ENCODE measurements at places on chromosomes 12 and 14.

GRCh38 chr14:86153480-86153879 is 623.5 kb downstream of the FLRT2 start:
- no peak for DNase-seq

DNA sequence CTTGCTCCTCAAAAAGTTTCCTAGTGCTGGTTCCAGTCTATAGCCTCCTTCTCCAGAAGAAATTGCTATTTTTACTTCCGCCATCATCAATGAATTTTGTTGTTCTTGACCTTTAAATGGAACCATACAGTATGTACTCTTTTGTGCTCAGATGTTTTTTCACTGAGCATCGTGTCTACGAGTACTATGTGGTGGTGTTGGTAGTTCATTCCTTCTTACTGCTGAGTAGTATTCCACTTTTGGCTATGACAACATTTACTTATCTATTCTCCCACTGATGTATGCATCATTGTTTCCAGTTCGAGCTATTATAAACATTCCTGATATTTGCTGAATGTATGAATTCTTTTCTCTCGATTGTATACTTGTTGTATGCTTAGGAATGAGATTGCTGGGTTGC is 28.6 kb downstream of the SLC2A14 start:
- DNase-seq = no peak

DNA sequence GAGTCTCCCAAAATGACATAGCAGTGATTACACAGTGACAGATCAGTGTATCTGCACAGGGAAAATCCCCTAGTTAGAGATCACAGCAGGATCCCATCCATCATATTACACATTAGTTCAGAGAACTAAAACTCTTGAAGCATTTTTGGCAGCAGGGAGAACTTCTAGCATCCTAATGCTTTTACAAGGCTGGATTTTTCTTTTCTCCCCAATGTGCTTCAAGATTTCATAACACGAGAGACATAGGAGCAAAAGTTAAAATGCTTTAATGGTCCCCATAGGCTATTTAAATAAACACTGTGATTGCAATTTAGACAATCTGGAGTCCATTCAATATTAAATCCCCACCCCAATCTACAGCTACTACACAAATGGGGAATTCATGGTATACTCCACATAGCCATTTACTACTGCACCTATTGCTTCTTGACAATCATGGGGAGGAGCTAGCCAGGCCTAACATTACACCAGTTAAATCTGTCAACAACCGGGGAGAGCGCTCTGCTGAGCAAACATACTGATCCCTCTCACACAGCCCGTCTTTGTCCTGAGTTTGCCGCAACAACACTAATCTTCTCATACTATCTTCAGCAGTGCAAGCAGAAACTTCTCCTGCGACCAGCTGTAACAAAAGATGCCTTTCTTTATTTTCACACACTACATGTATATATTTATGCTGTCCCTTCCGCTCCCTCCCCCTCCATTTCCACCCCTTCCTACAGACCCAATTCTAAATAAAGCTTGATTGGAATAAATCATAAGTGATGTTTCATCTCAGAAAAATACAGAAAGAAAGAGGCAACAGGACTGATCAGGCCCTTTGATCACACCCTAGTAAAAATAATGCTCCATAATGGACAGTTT is 120.3 kb upstream of the SOX5 start:
- DNase-seq = peak; percentile 70

DNA sequence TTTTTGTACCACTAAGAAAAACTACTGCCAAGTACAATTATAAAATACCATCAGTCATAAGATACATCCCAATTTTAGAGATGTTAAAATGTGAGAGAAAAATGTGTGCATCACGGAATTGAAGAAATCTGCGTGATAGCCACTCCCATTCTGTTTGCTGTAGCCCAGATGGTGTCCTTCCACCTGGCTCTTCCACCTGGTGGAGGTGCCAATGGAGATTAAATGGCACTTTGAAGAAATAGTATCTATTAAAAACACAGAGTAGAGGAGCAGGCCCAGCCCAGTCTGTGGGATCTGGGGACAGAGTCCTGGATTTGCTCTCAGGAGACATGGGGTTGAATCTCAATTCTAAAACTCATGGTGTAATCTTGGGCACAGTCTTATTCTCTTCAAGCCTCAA is 35.5 kb downstream of the TSPAN11 start:
- DNase-seq = no peak

DNA sequence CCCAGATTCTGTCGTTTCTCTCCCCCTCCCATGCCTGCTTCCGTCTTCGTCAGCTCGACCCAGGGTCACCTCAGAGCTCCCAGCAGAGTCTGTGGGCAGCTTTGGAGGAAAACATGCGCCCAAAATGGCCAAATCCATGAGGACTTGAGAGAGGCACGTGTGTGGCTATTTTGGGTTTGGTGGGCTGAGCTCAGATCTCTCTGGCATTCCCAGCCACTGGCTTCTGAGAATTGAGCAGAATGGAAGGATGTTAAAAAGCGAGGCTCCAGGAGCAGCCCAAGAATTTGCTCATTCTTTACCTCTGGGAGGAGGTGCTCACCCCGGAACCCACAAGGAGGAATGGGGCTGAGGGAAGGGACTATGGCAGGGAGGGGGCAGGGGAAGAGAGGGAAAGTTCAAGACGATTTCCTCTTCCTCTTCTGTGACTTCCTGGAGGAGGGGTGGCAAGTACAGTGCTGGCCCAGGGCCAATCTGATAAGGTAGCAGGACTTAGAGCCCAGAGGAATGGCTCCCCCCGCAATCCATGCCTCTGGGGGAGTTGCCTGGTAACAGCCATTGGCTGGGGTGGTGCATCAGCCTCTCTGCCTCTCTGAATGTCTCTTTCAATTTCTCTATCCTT is 20.1 kb downstream of the TSPAN9 start:
- no peak for DNase-seq

DNA sequence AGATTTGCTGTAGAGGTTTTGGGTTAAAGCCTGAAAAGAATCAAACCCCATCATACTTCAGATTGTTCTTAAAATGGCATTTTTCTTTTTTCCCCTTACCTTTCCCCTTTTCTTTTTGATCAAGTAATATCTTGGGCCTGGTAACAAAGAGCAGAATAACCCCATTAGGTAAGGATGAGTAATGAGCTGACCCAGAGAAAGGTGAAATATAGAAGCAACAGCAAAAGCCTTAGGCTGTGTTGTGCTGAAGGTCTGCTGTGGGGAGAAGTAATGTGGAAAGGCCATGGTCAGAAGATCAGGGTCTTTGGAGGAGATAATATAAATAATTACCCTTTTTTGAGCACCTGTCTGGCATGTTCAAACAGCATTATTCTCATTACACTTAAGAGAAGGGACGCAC is 42.3 kb downstream of the MIA2 start:
- no peak for DNase-seq

- DNase-seq = no peak
These were observed 941 bp upstream of the PPP1CC start for GRCh38 chr12:110743571-110744093.

DNA sequence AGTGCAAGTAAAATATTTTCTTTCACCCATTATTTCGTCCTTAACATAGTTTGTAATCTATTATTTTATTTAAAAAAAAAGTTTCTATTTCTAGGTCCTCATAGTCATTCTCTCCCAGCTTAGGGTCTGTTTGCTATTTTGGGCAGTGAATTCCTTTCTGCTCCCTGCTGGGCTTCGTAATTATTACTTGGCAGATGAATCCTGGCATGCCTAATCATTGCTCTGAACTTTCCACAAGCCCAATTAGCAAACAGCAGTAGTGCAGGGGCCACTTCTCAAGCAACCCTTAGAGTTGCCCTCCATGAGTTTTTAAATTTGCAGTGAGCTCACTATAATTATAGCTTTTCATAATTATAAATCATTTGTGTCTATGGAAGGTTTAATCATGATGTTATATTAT is 1378.3 kb upstream of the SEL1L start:
- DNase-seq = no peak

DNA sequence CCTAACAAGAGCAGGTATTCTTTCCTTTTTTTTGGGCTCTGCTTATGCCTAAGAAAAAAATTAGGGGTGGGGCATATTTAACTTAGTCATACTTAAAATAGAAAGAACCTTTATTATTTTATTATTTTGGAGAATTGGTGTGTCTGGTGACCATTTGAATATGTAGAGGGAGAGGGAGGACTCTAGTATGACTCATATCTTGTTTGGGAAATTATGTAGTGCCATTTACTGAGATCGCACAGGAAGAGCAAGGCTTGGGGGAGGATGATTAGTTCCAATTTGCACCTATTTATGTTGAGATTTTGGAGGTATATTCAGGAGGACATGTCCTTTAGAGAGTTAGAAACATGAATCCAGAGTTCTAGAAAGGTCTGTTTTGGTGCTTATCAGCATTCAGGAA is 9.9 kb downstream of the ZNF410 start:
- no peak for DNase-seq

GRCh38 chr14:101497684-101498525 is 63.4 kb upstream of the DIO3 start:
- DNase-seq = no peak

DNA sequence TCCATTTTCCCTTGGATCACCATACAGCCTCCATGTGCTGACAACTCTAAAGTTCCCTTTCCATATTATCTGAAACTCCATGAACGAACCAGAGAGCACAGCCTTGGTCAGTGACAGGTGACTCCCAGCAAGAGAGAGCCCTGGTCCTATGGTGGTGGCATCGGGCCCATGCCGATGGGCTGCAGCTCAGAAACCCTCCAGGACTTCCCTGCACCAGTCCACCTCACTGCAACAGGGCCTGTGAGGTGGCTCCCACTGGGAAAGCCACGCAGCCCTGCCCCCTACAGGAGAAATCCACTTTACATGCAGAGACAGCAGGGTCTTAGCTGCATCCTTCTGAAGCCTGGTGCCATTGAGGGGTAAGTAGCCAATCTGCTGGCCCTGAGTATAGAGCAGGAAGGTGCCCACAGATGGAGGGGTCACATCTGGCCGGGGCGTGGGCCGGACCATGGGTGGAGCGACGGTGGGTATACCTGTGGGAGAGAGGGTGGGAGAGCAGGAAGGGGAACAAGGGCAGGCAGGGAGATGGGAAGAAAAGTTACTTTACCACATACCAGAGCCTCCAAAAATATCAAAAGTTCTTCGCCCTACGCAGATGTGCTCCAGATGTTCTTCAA is 24.7 kb downstream of the RTRAF start:
- DNase-seq = no peak

DNA sequence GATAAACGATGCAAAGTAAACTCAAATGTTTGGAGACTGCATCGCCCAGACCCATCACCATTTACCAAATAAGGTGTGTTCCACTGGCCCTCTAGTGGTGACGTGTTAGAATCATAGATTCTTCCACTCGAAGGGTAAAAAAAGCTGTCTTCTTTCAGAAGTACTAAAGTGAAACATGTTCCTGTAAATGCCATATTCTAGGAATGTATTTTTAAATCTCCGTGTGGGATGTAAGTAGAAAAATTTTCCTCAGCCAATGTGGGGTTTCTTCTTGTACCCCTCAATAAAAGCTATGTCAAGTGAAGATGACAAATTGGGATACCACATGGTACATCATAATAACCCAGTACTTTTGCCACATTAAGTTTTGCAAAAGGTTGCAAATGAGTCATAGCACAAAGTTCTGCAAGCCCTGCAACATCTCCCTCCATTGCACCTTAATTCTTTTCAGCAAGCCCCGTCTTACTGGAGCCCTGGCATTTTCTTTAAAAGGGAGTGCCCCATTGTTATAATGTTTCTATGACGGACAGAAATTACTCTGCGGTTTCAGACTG is 100.8 kb downstream of the CCER1 start:
- peak; percentile 46 for DNase-seq

DNA sequence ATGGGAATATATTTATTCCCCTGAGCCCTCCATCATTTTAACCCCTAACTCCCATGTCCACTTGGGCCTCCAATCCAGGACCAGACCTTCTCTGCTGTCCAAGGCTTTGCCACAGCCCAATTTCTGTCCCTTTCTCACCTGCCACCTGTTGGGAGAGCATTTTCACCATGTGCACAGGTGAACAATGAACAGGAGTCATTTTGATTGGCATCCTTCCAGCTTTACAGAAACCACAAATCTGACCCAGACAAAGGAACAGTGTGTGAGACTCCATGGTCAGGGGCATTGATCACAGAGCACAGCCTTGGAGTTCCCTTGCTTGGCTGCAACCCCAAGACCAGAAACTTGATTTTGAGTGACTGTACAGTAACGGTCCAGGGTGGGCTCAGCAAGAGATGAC is 91.9 kb downstream of the CRACR2A start:
- DNase-seq = no peak

DNA sequence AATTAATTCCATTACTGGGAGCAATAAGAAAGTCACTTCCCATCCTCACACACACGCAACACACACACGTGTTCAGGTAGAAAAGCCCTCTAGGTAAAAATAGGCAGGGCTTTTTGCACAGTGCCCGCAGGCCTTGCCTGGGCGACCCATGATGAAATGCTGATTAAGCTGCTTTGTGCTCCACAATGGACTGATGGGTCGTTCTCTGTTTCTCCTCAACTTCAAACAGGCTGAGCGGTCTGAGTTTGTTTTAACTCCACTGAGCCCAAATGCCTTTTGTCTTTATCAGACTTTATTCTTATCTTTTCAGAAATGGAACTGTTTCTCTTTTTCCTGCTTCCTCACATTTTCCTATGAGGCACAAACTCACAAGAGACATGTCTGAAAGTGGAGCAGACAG is 9.4 kb upstream of the DACT1 start:
- DNase-seq = no peak

- DNase-seq = no peak
These were observed 17.8 kb upstream of the HDAC7 start for GRCh38 chr12:47837190-47838171.

DNA sequence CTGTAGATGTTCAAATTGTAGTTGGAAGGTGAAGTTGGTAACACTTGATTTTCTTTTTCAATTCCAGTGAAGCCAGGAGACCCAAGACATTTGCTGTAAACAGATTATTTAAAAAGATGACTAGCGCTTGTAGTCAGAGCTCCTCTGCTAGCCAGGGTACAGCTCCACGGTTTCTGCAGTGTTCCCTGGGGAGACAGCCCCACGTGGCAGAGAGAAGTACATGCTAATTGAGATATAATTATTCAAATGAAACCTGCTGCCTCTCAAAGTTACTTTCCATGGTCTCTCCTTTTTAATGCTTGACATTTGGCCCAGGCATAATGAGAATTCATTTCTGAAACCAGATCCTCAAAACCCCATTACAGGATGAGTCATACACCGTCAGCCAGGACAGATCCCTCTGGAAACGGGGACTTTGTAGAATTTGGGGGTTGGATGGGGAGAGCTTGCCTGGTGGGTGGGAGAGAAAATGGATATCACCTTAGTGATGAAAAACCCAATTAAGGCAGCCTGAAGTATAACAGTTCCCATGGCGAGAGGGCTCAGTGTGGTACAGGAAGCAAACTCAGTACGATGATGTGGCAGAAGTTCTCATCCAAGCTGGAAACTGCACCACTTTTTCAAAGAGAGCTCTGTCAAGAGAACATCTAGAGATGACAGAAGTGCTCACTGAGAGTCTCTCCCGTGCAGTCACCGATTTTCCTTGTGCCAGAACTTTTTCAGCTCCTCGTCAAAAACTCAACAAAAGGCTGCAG is 637.7 kb upstream of the TMEM132C start:
- no peak for DNase-seq

- DNase-seq = no peak
These were observed 41.9 kb upstream of the NCOR2 start for GRCh38 chr12:124609041-124609989.

GRCh38 chr14:45242706-45243105 is 10.3 kb downstream of the MIS18BP1 start:
- DNase-seq = no peak

Data from NCI-H446 (cell line).